Activated CD8-positive, alpha-beta memory T cell treated with anti-CD3 and anti-CD28 coated beads for 1 hour (primary cell): ENCODE measurements at places on chromosomes 6 and 20.

- no peak for DNase-seq
Measured at GRCh38 chr6:108959972-108960582, 111.9 kb downstream of the ARMC2 start.

DNA sequence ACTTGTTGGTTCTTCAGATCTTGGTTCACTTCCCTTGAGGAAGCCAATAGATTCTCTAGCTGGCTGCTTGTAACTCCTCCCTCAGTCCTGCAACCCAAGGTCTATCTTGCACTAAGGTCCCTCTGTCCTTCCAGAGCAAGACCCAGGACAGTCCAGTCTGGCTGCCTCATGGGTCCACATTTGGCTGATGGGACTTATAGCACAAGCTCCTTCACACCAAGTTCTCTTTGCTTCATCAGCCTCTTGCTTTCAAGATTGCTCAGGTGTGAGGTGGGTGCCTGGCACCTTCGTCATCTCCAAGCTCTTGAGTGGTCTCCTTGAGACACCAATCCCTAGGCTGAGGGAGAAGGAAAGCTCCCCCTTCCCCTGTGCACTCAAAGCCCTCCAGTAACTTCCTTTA is 28.3 kb downstream of the NSFL1C start:
- DNase-seq = no peak

DNA sequence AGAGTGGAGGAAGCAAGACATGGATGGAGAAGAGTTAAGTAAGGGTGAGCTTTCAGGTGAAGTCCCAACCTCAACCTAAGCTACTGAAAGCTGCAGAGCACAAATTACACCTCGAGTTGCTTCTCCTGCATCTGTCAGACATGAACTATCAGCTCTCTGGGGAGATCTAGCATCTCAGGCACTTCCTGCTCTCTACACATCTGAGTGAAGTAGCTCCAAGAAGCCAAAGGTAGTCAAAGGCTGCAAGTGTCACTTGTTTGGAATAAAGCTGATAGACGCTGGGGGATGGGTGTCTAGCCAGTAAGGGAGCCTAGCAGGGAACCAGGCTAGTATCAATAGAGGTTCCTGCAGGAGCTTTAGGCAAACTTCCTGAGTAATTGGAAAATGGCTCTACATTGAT is 228.0 kb downstream of the PLCB1 start:
- no peak for DNase-seq

- DNase-seq = no peak
Measured at GRCh38 chr20:34622821-34623451, 54.0 kb downstream of the PIGU start.

- no peak for DNase-seq
Measured at GRCh38 chr6:168660400-168660945, 219.5 kb downstream of the SMOC2 start.

DNA sequence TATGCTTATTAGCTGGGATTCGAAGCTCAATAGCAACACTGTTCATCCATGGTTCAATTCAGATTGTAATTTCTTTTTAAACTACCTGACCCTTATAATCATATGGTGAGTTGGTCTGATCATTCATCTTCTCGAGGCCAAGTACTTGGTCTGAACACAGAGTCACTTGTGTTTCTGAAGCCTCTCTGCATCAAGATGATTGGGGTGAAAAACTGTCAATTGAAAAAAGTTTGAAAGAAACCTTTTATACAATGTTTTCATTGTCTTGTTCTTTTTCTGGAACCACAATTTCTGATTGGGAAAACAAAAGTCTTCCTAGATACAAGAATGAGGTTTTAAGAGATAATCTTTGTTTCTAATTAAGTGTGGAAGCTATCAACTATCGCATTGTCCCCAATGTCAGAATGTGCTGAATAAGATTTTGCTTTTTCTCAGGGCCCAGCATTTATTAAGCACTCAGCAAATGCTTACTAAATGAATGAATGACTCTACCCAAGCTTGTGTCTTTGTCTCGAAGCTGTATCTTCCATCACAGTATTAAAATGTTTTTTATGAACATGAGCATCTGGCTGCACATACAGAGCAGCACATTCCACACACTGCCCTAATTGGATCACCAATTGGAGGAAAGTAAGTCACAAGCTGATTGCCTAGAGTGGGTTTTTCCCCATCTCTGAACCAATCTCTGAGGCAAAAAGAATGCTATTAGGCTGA is 45.0 kb upstream of the MOXD1 start:
- DNase-seq = no peak

DNA sequence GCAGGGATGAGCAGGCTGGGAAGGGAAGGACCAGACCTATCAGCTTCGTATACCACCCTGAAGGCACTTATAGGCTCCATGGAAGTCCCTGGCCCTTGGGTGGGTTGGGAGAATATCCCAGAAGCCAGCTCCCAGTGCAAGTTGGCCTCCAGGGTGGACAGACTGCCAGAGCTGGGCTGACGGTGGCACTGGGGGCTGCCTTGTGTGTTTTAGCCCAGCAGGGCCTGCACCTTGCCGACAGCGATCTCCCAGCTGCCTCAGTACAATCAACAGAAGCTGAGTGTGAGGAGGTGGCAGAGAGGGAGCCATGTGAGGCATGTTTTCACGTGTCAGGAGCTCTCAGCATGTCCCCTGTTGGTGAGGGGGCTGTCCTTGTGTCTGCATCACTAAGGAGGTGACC is 159.5 kb downstream of the VEGFA start:
- no peak for DNase-seq

DNA sequence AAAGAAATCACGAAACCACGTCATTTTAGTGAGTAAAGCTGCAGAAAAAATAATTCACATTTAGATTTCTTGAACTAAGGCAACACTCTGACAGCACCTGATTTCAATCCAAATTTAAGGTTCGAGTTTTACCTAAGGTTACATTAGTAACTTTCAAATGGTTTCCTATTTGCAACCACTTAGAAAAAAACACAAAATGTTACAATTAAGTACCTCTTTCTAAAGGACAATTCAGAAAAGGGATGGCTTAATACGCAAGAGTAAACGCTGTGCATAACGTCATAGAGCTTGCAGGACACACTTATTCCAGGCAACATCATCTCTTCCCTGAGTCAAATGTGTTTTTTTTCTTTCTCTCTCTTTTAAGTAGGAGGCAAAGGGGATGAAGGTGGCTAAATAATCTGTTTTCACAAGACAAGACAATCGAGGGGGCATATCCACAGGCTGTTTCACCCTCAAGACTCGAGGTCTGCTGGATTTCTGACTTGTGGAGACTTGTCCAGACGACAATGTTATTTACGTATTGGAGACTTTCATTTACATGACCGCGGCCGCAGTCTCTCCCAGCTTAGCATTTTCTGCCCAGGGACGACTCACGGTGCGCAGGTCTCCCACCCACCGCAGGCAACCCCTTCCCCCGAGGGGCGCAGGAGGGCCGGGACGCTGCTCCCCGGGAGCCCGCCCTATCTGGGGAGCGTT is 86.0 kb downstream of the SESN1 start:
- DNase-seq = no peak

GRCh38 chr20:13425381-13426135 is 204.5 kb downstream of the ISM1 start:
- DNase-seq = no peak

DNA sequence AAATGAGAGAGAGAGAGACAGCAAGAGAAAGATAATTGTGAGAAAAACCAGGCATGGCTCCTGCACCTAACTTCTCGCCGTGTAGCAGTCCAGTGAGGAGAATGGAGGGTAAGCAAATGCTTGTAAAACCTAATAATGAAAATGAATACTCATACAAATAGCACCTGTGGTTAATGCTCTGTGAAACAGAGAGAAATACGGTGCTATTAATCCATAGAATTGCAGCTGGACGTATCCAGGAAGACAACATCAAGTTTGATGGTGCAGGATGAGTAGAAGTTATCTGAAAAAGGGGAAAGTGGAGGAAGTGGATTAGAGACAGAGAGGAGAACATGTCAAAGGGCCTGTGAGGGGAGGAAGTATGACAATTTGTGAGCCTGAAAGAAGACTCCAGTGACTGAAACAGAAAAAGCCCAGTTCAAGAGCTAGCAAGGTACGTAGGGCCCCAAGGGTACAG is 89.4 kb upstream of the PAK5 start:
- no peak for DNase-seq

GRCh38 chr20:48668451-48668946 is 159.3 kb downstream of the PREX1 start:
- no peak for DNase-seq

DNA sequence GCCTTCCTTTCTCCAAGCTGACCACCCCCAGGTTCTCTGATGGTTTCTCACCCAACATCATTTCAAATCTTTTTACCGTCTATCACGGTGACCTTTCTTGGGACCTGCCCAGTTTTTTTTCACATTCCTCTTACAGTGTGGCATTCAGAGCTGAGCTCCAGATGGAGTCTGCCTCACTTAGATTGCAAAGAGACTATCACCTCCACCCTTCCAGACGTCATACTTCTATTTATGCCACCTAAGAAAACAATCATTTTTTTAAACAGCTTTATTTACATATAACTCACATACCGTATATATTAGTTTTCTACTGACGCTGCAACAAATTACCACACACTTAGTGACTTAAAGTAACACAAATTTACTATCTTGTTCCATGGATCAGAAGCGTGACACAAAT is 32.3 kb upstream of the CTNNBL1 start:
- no peak for DNase-seq

- no peak for DNase-seq
Measured at GRCh38 chr6:106082735-106083398, 3.3 kb upstream of the PRDM1 start.

- DNase-seq = no peak
Measured at GRCh38 chr6:46821458-46821881, 28.3 kb downstream of the MEP1A start.

DNA sequence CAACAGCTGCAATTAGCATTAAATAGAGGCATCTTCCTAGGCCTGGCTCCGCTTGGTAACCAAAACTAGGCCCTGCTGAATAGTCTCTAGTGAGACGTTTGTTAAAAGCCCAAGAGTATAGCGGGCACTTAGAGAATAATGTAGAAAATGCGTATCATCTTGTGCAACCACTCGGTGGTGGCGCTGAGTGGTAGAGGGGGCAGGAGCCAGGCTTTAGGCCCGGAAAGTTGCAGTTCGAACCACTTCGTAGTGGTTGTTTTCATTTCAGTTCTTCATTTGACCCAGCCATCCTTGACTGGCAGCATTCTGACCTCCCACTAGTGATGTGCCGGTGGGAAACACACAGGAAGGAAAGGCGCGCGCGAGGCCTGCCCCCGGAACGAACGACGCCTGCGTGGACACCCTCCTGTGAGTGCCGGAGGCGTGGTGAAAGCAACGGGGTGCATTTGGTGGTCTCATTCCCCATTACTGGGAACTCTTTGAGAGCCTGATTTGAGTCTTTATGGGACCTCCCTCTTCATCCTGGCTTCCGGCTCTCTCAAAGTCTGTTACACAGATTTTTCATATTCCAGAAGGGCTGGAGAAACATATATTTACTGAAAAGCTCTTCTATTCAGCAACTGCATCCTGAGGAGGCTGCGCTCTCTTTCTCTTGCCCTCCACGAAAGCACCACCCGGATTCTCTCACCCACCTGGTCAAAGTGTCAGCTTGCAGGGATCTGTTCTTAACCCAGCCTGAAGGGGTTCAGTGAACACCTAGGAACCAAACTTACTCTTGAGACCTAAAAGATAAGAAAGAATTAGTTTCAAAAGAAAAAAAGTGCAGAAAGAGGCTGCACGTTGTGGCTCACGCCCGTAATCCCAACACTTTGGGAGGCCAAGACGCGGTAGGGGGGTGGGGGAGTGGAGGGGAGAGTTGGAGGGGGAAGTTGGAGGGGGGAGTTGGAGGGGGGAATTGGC is 18.2 kb downstream of the GPX5 start:
- no peak for DNase-seq

DNA sequence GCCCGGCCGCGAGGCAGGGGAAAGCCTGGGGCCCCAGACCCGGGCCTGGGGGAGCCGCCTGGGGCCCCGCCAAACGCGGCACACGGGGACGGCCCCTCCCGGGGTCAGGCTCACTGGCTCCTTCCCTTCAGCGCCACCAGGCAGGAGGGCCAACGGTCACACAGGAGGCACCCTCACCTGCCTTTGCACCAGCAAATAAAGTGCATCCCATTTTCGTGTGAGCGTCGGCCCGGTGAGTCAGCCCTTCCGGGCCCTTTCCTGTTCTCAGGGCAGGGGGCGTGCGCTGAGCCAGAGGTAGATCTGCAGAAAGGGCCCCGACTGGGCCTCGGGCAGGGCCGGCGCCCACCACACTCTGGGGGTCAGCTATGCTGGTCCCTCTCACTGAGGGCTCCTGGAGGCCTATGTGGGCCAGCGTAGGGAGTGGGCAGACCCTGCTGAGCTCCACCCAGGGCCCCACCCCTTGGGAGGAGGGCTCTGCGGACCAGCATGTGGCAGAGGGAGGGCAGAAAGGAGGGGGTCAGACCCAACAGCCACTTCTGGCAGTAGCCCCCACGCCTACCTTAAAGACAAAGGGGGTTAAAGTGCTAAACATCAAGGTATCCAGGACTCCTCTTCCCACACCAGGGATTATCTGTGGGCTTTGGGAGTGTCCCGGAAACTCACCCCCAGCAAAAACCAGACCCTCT is 931 bp upstream of the UCKL1 start:
- DNase-seq = no peak

GRCh38 chr20:62685781-62686555 is 22.7 kb upstream of the NTSR1 start:
- no peak for DNase-seq

GRCh38 chr6:21986703-21987102 is 310.1 kb downstream of the PRL start:
- DNase-seq = no peak

DNA sequence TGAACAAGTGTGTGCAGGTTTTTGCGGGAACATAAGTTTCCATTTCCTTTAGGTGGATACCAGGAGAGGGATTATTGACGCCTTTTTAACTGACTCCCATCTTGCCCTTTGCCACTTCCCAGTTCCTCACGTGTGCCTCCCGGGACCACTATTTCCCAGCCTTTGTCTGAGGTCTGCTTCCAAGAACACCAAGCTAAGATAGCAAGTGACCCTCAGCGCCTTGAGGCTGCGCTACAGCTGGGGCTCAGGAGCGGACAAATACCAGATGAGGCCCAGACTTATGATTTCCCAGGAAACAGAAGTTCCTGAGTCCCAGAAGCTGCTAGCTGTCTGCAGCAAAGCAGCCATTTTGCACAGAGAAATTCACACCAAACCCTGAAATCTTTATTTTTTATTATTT is 216.7 kb downstream of the SYNDIG1 start:
- DNase-seq = no peak

DNA sequence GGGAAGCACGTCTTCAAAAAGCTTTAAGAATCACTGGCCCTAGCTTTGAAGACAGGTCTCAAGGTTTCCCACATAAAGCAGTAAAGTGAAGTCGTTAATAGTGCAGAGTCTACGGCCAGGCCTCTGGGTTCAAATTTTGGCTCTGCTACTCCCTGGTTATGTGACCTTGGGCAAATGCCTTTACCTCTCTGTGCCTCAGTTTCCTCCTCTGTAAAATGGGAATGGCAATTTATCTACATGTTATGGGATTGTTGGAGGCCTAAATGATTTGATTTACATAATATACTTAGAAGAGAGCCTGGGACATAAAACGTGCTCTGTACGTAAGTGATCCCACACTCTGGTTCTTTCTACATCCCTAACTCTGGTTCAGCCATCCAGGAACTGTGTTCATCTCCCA is 32.1 kb downstream of the CPNE5 start:
- DNase-seq = no peak
